GF-D8 (cell line): ENCODE measurements at places on chromosomes 11 and 22.

DNA sequence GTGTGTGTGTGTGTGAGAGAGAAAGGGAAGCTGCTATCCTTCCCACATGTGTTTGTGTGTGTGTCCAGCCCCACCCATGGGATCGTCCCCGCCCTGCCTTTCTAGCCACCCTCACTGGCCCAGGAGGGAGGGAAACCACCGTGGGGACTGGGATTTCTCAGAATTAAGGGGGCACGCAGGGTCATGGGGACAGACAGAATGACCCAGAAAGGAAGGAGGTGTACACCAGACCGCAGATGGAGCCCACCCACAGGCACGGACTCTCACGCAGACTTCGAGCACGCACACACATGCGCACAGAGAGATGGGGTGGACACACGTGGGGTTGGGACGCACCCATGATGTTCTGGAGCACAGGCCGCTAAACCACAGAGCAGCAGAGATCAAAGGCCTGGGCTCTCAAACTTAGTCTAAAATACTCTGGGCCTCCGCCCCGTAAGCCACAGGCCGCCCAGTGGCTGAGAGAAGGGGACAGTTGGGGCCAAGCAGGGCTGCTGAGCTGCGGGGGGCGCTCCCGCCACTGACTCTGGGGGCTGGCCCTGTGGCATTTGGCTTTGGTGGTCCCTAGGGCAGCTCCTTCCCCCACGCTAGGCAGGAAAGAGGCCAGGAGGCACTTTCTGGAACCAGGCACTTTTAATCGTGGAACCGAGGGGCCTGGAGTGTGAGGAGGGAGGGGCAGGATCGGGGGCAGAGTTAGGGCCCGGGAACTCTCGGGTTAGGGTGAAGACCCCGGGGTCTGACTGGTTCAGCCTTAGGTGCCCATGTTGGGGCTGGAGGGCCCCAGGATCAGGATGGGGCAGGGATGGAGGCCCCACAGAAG lies 1.5 kb downstream of the IFITM5 start:
- DNase-seq = no peak

DNA sequence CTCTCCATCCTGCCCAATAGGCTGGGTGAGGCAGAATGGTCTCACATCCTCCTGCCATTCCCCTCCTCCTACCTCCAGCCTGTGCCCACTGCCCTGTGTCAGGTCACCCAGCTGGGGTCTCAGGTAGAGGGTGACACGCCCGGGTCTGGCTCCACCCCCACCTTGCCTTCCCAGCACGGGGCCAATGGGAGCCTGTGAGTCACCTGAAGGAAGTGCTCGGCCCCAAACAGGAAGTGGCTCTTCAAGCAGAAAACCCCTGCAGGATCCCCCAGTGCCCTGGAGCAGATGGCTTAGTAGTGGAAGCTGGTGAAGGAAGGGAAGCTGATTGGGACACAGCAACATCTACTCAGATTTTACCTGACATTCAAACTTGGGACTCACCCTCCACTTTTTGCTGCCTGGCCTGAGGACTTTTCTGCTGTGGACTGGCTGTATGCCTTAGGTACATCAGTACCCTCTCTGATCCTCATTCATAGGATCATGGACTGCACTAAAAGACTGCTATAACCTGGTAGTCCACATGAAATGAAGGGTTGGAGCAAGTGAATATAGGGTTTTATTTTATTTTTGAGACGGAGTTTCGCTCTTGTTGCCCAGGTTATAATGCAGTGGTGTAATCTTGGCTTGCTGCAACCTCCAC lies 33.4 kb downstream of the GDPD5 start:
- DNase-seq = no peak

GRCh38 chr11:4066910-4067309 lies 27.7 kb upstream of the RRM1 start:
- DNase-seq = peak; percentile 8

DNA sequence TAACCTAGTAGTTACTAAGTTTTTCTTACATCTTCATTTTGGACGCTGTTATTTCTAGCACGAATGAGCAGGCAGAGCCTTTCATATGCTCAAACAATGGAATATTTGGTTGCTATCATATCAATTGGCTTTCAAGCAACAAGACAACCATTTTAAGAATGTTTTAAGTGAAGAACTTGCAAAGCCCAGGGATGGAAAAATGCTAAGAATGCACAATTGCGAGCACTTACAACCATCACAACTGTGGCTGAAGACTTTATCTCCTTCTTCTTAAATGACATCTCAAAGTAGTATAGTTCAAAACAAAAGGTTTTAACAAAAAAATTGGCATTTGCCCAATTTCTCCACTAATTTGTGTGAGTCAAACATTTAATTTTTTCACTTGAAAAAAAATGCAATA lies 8.3 kb upstream of the MMP1 start:
- no peak for DNase-seq

DNA sequence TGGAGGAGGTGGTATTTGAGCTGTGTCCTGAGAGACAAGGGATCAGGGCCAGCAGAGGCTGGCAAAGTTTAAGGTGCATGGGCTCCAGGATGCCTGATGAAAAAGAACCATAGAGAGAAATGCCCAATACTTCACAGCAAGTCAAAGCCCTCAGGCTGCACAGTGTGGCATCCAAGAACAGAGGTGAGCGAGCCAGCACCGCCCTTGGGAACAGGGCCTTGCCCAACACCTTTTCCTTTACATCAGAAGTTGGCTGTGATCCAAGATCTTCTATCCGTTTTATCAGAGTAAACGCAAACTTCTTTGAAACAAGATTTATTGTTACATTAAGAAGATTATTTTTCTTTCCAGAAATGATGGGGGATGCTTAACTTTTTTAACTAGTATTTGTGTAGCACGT lies 1.4 kb downstream of the B3GNT6 start:
- DNase-seq = no peak

DNA sequence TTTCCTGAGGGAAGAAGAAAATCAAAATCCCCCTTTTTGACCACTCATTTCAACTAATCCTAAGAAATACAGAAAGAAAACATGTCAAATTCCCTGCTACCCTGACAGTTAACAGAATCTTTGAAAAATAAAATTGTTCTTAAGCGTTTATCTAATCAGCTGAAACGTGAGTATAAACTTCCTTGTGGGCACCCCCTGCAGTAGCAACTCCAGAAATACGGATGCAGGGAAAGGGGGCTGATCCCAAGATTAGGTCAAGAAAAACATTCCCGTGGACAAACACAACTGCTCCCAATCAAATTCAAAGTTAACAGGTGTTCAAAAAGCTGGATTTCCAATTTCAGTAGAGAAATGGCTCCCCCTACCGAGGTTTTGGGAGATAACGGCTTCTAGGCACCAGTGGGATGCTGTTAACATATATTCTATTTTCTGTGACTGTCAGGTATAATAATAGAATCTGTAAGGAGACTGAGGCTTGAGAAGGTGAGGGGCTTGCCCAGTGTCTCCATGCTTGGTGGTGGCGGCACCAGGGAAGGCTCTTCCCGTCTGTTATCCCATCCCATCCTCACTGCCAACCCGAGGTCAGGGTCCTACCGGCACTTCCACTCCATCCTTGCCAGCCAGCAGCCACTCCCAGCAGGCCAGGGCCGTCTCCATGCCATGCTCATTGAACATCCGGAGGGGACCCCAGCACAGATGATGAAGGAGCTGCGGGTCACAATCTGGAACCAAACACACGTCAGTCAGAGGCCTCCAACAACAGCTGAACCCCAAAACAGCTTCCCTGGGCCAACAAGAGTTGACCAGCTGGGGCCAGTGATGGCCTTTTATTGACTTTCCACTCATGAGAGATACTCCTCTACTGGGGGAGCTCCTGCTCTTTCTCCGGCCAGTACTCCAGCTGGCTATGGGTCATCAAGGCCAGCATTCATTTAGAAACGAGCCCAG lies 32.0 kb upstream of the SERPIND1 start:
- DNase-seq = no peak

DNA sequence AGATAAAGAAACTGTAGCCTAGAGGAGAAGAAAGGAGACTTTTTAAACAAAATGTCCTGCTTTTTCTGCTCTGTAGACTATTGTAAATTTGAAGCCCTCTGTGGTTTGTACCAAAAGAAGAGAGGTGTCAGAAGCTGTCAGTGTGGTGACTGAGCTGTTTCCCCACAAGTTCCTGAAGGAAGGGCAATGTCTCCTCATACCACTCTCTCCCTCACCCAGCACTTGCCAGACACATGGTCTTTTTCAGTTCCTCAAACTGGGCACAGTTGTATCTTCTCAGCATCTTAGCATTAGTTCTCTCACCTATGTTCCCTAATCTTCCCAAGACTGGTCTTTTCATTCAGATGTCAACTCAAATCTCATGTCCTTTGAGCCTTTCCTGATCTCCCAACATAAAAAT lies 4.3 kb downstream of the BCO2 start:
- peak; percentile 99 for DNase-seq

GRCh38 chr11:131464461-131464860 lies 94.0 kb downstream of the NTM start:
- no peak for DNase-seq

DNA sequence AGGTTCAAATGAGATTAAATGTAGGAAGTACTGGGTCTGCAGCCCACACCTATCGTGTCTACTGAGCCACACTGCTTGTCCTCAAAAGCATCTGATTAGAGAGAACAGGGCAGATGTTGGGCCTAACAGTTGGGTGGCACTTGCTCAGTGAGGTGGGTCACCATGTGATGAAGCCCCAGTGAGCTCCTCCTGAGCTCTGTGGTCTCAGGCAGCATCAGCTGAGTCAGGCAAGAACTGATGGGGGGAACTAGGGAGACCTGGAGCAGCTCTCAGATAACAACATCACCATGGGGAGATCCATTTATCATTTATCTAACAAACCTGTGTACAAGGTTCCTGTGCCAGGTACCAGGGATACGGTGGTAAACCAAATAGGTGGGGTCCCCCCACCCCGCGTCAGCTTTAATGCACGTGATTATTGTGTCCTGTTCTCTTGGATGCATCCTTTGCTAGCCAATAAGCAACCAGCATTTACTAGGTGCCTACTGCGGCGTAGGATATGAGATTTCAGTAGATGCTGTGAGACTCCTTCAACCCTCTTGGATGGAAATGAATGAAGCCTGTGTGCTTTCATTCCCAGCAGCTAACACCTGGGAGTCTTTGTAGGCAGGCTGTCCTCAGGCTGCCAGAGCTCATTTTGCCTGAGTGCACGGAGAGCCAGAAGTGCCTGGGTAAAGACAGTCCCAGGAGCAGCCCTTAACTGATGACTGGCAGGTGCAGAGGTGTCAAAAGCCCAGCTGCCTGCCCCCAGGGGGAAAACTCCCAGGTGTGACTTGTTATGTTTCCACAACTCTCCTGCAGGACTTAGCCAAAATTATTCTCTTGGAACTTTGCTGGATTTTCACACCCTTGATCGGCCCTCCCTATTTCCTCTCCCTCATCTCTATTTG lies 73.6 kb upstream of the NARS2 start:
- DNase-seq = no peak

- DNase-seq = no peak
Observed at GRCh38 chr22:44807915-44808690, 55.7 kb downstream of the ARHGAP8 start.

- no peak for DNase-seq
Observed at GRCh38 chr11:6273188-6273587, 13.6 kb downstream of the CCKBR start.

- no peak for DNase-seq
Observed at GRCh38 chr22:46122980-46123693, 27.2 kb upstream of the PPARA start.

- DNase-seq = no peak
Observed at GRCh38 chr11:108524422-108524821, 26.2 kb upstream of the POGLUT3 start.
